GM19239 (cell line): ENCODE measurements at places on chromosomes 5 and 9.

DNA sequence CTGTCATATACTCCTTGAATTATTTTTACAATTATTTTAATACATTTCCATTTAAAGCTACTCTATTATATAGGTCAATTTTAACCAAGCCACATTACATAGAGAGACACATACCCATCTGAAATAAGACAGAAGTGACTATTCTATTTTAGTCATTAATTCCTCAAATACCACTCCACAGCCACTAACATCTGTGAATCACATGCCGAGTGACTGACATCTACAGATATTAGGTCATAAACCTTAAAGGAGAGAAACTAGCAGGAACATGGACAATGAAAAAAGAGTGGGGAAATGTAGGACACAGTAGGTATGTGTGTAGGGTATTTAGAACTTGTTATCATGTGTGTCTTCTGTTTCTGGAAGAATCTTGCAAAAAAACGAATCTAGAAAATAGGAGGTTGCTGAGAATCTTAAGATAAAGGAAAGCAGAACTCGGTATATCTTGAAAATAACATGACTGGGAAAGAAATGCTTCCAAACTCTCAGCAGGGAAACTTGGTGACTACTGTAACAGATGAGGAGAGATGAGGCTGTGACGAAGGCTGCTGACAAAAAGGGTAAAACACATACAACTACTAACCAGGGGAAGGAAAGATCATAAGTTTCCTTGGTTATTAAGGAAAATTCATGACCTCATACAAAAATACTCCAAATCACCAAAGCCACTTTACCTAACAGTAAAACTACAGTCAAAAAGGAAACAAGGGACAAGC, 84.6 kb downstream of the PLPP1 start:
- no peak for DNase-seq

- no peak for DNase-seq
Measured at GRCh38 chr5:32144378-32145207, 29.5 kb downstream of the GOLPH3 start.

DNA sequence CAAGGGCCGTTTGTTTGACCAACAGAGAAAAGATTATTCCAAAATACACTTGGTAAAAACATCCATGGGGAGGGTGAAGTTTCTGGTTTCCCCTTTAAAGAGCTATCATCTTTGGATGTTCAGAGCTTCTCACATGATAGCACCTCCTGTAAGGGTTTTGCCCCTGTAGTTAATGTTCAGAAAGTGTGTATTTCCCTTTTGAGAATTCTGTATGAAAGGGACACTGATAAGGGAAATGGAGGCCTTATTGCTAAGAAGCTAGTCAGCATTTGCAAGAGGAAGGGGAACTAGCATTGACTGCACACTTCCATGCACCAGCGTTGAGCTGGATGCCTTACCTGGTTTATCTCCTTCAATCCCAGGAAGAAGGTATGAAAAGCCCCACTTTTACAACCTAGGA, 31.5 kb upstream of the C5orf58 start:
- DNase-seq: no peak

DNA sequence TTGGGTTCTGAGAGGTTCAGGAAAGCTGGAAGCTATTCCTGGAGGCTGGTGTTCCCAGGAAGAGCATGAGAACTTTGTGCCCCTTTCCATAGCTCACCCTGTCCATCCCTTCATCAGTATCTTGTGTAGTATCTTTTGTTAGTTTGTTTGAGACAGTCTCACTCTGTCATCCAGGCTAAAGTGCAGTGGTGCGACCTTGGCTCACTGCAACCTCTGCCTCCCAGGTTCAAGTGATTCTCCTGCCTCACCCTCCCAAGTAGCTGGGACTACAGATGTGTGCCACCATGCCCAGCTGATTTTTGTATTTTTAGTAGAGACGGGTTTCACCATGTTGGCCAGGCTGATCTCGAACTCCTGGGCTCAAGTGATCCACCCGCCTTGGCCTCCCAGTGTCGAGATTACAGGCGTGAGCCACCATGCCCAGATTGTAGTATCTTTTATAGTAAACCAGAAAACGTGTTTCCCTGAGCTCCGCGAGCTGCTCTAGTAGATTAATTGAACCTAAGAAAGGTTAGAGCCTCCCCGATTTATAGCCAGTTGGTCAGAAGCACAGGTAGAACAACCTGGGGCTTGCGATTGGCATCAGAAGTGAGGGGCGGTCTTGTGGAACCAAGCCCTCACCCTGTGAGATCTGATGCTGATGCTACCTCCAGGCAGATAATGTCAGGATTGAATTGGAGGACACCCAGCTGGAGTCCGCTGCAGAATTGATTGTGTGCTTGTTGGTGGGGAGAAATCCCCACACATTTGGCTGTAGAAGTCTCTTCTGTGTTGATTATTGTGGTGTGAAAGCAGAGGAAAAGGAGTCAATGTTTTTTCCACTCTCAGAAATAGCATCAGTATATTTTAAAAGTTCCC, 32.3 kb downstream of the ATP6V0E1 start:
- no peak for DNase-seq

DNA sequence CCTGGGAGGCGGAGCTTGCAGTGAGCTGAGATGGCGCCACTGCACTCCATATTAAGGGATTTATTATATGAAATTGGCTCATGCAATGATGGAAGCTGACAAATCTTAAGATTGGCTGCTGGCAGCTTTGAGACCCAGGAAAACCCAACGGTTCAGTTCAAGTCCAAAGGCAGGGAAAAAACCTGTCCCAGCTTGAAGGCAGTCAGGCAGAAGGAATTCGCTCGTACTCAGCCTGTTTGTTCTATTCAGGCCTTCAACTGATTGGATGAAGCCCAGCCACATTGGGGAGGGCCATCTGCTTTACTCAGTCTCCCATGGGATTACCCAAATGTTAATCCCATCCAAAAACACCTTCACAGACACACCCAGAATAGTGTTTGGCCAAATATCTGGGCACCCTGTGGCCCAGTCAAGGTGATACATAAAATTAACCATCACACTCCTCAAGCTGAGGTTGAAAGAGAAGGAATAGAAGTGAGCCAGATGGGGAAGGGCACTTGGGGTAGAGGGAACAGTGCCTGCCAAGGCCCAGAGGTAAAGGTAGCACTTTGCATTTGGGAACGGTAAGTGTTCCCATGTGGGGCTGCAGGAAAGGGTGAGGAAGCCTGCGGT, 8.5 kb upstream of the ORM1 start:
- no peak for DNase-seq

DNA sequence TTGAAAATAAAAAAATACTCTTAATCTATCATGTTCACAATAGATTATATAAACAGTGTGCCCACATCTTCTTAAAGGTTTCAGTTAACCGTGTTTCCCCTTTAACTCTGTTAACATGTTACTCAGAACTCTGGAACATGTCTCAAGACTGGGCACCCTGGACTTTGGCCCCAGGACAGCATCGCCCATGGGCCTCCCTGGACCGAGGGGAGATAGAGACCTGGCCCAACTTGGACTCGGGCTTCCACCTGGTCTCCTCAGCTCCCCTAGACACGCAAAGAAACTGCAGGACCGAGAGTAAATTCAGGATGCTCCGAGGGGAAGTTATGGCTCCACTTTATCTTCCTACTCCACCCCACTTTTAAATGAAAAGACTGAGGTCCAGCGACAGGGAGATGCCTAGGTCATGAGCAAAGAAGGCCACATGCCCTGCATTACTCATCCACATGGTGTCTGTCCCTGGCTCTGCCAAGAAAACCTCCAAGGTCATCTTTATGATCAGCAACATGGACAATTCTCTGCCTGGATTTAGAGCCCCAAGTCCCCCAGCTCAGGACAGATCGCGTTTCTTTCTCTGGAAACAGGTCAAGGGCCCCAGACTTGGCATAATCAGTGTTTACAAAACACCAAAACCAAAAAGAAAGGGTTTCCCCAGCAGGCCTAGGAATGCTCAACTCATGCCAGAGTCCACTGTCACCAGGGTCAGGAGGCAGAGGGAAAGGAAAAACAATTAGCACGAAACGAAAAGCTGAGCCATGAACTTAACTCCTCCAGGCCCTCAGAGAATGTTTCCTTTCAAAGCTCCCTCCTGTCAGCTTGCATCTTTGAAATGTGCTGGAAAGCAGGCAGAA, 17.4 kb downstream of the GPX3 start:
- DNase-seq: no peak

GRCh38 chr9:137224830-137225694, at the start of gene CYSRT1:
TSS of gene CYSRT1 (plus strand) at chr9:137225174. CDS start at chr9:137225622, 448 bp downstream.
- DNase-seq: no peak

GRCh38 chr9:15086778-15087324, 176.6 kb upstream of the FREM1 start:
- no peak for DNase-seq

DNA sequence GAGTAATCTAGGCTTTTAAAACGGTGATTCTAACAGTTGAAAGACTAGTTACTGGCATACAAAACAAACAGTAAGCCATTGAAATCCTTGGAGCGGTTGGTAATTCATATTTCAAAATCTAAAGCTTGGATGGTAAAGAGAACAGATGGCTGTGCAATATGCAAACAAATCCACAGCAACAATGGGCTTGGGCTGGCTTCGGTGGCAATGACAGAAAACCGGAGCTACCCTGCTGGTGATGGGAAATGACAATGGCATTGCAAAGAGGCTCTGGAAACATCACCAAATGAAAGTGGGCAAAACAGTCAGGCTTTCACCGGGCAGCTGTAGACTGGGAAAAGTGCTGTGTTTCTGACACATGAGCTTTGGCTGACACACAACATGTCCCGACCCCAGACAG, 42.2 kb downstream of the MED27 start:
- no peak for DNase-seq

DNA sequence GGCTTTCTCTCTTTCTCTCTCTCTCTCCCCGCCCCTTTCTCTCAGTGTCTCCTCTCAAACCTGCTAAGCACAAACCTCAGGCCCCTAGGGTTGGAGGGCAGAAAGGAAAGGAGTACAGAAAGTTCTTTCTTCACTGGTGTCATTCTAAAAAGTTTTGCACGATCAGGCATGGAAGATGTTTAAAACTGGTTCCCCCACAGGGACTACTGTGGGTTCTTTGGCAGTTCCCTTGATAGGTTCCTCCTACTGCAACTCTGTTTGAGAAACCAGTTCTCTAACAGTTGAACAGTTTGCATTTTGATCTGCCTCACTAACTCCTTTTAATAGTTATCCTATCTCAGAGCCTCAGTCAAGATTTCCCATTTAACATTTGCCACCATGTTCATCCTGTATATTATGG, 82.9 kb downstream of the CDO1 start:
- no peak for DNase-seq

GRCh38 chr9:19690128-19690527, 98.7 kb downstream of the SLC24A2 start:
- DNase-seq: no peak

DNA sequence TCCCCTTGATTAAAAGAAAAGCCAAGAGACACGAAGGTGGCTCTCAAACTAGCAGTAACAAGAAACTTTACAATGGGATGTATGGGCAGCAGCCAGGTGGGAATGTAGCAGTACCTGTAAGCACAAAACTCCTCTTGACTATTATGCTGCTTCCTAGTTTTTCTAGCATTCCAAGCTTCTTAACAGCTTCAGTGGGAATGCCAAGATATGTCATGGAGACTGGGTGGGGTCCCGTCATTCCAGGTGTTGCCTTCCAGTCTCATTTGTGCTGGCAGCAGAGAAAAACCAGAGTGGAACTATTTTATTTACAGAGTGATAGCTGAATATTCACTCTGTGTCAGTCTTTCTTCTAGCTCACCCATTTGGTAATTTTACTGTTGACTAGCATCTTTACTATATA, 236.6 kb downstream of the ARL15 start:
- DNase-seq: no peak

DNA sequence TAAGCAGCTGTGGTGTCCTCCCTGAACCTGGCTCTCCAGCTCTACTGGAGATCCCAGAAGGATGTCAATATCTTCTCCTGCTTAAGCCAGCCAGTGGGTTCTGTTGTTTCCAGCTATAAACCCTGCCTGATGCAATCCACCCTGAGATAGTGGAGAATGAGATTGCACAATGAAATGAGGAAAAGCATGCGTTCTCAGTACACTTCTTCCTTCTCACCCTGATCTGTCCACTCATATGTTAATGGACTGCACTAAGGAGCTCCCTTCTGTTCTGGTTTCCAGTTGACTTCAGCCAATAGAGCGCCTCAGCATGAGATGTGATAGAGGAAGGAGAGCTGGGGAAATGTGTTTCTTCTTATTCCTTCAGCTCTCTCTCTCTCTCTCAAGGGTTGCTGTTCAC, 40.0 kb upstream of the CDH6 start:
- no peak for DNase-seq
